NCI-H187 (cell line): ENCODE measurements at places on chromosomes 1 and 21.

DNA sequence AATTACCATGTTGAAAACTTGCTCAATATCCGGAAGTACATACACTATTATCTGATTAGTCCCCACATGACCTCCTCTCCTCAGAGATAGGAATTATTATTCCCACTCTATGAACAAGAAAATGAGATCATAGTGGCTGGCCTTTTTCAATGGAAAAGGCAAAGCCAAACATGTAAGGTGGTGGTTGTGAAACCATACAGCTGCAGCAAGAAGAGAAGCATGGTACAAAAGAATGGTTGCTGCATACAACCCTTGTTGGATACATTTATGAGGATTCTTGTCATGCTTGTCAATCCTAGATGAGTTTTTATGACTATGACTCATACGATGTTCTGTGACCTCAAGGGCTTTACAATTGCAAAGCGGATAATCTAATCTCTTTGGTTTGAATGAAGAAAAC, 514.7 kb downstream of the PLPP3 start:
- no peak for DNase-seq

DNA sequence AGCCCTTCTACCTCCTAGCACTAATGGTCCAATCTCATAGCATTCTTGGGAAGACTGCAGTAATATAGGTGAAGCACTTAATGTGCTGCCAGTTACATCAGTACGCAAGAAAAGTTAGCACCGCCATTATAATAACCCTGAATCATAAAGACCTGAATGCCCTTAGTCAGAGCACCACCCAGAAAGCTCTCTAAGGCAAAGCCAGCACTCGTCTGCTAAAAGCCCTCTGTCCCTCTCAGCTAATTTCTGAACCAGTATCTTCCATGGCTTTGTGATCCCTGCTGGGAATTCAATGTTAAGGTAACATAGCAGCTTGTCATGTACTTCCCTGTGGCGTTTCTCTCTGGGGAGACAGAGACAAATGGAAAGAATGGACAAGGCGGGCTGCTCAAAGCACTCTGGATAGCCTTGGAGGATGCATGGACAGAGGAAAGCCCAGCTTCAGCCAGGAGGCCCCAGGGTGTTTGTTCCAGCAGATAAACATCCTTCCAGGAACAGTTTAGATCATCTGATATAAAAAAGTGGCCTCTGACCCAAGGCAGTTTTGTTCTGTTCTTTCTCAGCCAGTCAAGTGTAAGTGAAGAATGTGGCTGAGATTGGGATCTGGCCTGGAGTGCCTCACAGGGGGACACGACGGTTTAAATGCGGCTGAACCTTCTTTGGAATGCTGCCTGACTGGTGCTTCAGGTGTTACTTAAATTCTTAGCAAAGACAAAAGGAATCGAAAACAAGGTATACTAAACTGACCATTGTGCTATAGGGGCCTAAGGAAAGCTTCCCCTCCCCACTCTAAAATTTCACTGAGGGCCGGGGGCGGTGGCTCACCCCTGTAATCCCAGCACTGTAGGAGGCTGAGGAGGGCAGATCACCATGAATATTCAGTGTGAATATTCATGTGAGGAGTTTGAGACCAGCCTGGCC, 58.1 kb upstream of the VTCN1 start:
- no peak for DNase-seq

GRCh38 chr1:29352719-29353420, 116.5 kb downstream of the PTPRU start:
- no peak for DNase-seq

- DNase-seq: no peak
These were observed 38.0 kb downstream of the ARHGAP29 start for GRCh38 chr1:94199398-94199797.

DNA sequence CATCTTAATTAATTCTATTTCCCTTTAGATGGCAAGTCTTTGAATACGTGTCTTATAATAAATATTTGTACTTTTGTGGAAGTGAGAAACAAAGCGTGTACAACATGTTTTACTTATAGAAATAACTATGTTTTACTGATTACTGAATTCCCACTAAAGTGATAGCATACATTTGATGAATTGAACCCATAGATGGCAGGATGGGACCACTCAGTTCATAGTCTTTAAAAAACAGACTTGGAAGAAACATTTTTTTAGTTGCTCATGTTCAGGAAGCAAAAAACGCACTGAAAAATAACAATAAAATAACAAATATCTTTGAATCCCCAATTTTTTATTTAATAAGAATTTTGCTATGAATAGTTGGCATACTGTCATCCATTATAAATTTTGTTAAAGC, 507.1 kb upstream of the ZRANB2 start:
- no peak for DNase-seq

DNA sequence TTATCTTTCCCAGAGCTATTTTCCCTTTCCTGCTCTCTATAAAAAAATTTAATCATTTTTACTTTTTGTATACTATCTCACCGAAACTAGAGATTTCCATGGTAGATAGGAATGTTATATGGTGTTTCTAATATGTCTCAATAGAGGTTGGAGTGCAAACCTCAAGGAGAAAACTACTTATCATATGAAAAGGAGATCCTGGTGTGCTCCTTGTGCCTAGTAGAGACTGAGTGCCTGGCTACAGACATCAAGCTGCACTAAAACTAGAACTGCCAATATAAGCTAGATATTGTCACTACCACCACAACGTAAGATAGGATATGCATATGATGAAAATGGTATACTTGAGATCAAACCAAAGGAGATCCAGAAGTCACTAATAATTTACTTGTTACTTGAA, 67.0 kb downstream of the RGS18 start:
- no peak for DNase-seq

DNA sequence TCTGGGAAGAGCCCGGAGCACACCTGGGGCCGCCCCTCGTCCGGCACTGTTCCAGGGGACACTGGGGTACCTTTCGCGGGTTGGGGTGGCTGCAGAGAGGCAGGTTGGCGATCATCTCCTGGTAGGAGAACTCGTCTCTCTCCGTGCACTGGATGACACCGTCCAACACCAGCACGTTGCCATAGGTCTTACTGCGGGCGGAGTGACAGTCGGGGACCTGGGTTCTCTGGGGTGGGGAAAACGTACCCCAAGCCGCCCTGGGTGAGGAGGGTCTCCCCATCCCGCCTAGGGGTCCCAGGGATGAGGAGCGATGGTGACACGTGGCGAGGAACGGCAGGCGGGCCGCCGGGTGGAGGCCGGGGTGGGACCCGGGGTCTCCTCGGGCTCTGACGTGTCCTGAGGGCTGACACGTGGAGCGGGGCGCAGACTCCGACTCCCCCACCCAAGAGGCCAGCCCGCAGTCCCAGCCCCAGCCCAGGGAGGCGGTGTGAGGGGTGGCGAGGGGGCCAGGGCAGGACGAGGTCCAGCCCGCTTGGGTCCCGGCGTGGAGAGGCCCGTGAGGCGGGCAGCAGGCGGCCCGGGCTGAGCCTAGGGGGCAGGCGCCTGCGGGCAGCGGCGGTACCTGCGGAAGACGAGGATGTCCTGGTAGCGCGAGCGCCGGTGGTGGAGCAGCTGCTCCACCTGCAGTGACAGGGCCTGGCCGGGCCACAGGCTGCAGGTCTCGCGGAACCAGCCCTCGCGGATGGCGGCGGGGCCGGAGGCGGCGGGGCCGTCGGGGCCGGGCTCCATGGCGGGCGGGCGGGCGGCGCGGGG, 457 bp downstream of the SRM start:
- DNase-seq: no peak

DNA sequence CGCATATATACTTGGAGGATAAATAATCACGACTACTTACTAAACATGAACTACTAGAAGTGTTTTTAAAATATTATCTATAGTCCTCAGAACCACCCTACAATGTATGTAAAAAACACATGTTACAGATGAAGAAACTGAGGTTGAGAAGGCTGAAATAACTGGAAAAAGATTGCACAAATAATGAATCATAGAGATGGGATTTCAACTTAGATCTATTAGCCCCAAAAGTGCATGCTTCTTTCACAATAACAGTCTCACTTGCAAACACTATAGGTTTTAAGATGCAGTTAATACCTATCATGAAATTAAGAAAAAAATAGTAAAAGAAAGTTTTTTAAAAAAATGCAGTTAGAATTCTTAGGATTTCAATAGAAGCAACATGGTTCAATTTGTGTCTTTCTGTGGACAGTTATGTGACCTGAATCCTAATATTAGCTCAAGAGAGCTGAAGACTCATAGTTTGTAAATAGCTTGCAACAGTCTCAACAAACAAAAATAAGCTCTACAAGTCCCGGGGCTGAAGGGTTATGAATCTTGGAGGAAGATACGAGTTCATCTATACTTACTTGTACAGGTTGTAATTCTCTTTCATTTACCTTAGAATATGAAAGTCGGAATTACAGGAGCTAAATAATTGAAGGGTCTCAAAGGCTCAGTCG, 58.6 kb upstream of the NTPCR start:
- no peak for DNase-seq

GRCh38 chr1:214472364-214472763, 79.0 kb downstream of the PTPN14 start:
- no peak for DNase-seq

GRCh38 chr1:210754878-210755665, 378.9 kb downstream of the KCNH1 start:
- DNase-seq: no peak

GRCh38 chr21:41573902-41574690, 66.1 kb upstream of the TMPRSS2 start:
- DNase-seq: no peak
